ENCODE measurements at places on chromosomes 12 and 14.

DNA sequence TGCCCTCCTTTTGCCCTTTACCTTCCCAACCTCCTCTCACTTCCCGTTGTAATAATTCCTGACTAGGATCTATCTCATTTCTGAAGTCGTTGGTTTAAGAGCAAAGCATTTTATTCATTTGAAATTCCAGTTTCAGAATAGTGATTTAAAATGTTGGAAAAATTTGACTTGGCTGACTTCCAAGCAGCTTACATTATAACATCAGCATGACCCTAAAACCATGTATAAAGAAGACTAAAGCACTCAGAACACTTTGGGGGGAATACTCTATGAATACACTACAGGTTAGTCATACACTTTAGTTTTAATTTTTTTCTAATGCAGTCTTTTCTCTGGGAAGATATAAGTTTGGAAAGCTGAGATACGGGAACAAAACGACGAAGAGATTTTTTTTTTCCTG is 161.1 kb downstream of the BTG1 start:
- DNase-seq: no peak

GRCh38 chr14:23245282-23245681 is 7.5 kb downstream of the RNF212B start:
- DNase-seq: no peak

DNA sequence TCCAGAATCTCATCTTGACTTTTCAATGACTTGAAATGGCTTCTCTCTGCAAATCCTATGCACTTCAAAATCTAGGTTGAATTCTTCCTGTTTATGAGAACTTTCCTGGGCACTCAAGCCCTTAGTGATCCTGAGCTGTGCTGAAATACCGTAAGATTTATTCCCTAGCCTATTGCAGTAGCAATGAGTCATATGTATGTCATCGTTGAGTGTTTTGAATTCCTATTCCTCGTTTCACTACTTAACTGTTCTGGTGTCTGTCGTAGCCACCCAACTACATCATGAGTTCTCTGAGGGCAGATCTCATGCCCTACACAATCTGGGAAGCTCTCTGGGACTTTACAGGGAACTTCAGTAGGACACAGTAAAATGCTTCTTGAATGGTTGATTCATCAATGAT is 190.8 kb upstream of the TMEM132C start:
- no peak for DNase-seq

GRCh38 chr12:75891072-75891471 is 140.5 kb downstream of the PHLDA1 start:
- DNase-seq: no peak

GRCh38 chr12:124504273-124505000 is 63.0 kb downstream of the NCOR2 start:
- DNase-seq: no peak

GRCh38 chr12:52063082-52063924 is 6.5 kb upstream of the ATG101 start:
- DNase-seq: no peak

- no peak for DNase-seq
Measured at GRCh38 chr12:58435647-58436046, 484.7 kb downstream of the LRIG3 start.

DNA sequence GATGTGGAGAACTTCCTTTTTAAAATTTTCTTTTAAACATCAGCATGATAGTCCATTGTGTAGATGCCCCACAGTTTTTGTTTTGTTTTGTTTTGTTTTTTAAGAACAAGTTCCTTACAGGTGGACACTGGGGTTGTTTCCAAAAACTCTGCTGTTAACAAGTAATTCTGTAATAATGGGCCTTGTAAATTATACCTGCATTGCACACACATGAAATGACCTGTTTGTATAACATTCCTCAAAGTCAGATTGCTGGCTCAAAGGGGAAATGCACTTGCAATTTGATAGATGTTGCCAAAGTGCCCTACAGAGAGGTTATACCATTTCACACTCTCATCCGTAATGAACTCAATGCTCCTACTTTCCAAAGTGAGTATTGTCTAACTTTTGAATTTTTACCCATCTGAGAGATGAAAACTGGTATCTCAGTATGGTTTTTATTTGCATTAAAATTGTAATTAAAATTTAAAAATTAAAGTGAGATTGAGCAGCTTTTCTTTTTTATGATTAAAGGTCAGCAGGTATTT is 89.2 kb downstream of the SPPL3 start:
- DNase-seq: no peak

DNA sequence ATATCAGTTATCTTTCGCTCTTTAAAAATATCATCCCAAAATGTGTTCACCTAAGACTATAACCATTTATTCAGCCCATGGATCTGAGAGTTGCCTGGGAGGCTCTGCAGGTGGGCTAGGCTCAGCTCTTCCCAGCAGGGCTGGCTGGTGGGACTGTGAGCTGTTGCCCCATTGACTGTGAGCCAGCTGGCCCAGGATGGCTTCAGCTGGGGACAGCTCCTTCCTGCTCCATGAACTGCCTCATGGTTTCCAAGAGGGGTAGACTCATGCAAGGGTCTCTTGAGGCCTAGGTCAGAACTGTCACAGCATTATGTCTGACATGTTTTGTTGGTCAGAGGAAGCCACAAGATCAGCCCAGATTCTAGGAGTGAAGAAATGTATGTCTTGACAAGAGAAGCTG is 114.1 kb upstream of the E2F7 start:
- DNase-seq: no peak
